ENCODE measurements at places on chromosomes 11 and 22.

DNA sequence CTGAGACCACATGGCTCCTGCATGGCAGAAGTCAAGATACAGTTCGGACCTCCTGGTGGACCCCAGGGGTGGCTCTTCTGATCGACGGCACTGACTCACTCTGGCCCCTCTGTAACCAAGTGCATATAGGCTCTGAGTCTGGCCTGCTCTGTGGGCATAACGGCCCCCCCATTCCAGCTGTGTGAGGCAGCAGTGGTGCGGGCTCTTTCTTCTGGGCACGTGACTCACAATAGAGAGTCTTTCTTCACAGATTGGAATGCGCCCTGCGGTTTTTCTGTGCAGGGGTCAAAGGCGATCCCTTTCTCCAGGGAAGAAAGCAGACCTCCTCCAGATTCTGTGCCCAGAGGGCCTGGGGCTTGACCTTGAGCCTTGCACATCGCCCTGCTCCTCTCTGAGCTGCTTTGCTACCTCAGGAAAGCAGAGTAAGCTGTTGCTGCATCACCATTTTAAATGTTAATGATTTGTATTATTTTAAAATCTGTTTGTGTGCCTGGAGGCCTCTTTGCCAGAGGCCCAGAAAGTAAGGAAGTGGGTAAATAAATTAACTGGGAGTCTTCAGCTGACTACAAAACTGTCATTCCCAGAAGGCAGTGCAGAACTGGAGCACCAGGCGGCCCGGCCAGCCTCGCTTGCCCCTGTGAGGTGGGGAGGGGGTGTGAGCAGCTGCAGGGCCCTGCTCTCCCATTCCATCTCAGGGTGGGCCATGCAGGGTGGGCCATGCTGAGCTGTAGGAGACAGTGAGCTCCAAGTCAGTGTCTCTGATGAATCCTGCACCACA is 199.0 kb downstream of the GRIK4 start:
- no peak for DNase-seq

DNA sequence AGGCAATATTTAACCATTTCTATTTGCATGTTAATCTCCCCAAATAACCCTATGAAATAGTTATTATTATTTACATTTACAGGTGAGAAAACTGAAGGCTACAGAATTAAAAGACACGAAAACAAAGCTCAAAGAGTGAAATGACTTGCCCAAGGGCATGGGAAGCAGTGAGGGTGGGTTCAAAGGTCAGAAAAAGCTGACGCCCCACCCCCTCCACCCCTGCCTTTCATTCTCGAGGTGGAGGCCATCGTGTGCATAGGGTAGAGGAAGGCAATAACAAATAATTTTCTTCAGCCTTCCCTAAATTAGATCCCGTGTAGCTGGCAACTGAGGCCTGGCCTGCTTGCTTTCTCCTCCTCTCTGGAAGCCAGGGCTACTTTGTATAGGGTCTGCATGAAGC is 56.1 kb upstream of the RBFOX2 start:
- no peak for DNase-seq

- DNase-seq = no peak
Observed at GRCh38 chr22:24162436-24162835, 18.9 kb upstream of the SUSD2 start.

- DNase-seq = no peak
Observed at GRCh38 chr11:5107285-5107684, 30.9 kb downstream of the OR52A5 start.

DNA sequence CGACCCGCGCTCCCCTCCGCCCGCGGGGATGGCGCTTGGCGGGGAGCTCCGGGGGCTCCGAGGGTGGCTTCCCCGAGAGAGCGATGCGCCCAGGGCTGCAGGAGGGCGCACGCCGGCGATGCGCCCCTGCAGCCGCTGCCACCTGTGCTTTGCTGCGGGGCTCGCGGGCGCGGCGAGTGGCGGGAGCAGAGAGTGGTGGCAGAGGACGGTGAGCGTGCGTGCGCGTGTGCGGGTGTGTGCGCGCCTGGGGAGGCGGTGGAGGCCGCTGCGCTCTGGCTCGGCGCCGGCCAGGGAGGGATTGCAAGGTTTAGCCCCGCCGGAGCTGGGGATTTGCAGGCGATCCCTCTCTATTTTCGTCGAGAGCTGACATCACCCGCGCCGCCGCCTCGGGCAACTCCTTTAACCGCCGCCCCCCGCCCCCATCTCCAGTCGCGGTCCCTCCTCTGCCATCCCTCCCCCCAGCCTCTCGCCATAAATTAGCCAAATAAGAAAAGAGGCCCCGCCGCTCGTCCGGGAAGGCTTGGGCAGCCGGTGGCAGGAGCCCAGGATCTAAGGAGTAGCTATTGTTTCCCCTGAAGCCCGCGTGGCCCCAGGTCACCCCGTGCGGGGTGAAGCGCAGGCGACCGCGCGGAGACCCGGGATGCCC is at the start of gene SLC1A2:
Gene SLC1A2 (minus strand): TSS at position 375 of the 646 bp plus-strand sequence. CDS start 592 bp downstream, outside the sequence.
- no peak for DNase-seq

DNA sequence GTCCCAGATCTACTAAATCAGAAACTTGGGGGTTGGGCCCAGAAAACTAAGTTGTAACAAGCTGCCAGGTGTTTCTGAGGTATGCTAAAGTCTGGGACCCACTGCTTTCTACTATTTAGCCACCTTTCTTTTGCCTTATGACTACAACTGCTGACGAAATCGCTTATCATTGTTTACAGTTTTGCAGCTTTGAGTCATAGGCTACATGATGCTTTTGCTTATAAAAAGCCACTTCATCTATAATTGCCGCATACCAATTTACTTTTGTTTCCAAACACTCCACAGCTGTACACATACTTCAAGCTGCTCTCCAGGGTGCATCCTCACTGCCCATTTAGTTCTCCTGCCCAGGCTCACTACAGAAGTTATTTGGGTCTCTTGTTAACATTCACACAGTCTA is 144.7 kb downstream of the ENTHD1 start:
- no peak for DNase-seq

DNA sequence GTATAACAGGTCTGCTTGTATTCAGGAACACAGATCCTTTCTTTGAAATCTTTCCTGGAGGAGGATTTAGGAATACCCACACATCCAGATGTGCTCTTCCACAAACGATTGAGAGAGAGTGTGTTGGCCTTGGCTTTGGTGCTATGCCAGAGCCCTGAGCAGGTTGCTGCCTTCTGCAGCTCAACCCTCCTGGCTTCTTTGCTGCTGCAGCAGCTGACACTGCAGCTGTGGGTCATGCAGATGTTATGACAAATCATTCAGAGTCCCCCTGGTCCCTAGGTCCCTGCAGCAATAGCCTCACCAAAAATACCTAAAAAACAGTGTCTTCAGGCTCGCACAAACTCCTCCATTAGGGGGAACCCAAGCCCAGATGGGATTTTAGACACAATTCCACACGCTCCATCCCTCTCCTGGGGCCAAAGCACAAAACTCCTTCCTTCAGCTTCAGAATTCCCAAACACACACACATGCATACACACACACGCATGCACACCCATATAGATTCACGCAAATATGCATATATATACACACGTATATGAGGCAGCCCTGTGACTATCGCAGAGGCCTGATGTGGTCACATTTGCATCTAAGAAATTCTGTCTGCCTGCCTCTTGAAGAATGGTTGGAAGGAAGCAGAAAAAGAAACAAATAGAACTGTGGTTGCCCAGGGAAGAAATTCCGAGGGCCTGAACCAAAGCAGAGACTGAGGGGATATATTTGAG is 35.4 kb downstream of the SLN start:
- no peak for DNase-seq

GRCh38 chr11:12628314-12628713 is 45.9 kb upstream of the TEAD1 start:
- DNase-seq = no peak

Measured in NCI-H187 treated with DMSO at 0.1 percent for 48 hours (cell line).